Activated CD4-positive, CD25-positive, alpha-beta regulatory T cell (primary cell): ENCODE measurements at places on chromosomes 1 and 21.

- DNase-seq, result no peak
These were observed 224.1 kb downstream of the GPR52 start for GRCh38 chr1:174671826-174672225.

- no peak for DNase-seq
These were observed 21.6 kb downstream of the C2CD2 start for GRCh38 chr21:41932191-41932575.

DNA sequence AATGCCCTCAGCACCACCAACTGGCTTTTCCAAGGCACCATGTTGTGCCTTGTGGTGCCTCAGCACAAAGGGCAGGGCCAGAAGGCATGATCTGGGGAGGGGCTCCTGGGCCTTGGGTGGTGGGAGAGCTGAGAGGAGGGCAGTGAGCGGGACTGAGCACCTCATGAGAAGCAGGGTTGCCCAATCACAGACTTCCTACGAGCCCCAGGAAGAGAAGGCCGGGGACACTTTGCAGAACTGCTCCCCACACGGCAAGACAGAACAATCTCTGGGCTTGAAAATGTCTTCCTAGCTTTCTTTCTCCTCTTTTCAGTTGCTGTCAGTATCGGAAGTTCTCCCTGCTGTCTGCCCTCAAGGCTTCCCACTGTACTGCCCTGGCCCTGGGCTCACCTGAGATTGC, 6.8 kb downstream of the KCNJ10 start:
- no peak for DNase-seq

GRCh38 chr1:90504509-90504908, 212.6 kb downstream of the BARHL2 start:
- DNase-seq, result no peak

- DNase-seq, result no peak
These were observed 197.6 kb downstream of the LIPI start for GRCh38 chr21:14013056-14013603.

DNA sequence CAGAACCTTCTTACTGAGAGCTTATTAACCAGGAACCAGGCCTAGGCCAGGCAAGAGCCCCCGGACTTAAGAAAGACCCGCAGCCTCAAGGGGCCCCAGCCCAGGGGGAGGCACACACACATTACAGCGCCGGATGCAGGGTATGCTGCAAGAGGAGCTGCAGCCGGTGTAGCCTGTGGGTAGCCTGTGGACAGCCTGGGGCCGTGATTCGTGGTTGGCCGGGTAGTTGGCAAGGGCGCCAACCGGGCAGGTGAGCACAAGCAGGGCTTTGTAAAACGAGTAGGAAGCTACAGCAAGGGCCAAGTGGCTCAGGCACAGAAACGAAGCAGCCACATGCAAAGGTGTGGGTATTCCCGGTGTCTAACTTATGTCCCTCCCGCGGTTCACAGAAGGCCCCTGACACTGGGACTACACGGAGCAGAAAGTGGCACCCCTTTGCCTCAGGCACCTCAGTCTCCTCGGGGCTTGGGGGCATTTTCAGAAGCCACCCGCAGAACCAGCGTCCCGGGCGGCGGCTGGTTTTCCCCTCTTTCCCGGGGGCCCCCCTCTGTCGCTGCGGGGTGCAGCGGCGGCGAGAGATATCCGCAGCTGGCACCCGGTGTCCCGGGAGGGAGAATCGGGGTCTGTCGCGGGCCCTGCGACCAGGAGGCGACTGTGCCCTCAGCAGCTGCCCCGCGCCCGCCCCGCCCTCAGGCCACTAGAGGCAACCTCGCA, 40.8 kb downstream of the KIAA1614 start:
- DNase-seq, result no peak

DNA sequence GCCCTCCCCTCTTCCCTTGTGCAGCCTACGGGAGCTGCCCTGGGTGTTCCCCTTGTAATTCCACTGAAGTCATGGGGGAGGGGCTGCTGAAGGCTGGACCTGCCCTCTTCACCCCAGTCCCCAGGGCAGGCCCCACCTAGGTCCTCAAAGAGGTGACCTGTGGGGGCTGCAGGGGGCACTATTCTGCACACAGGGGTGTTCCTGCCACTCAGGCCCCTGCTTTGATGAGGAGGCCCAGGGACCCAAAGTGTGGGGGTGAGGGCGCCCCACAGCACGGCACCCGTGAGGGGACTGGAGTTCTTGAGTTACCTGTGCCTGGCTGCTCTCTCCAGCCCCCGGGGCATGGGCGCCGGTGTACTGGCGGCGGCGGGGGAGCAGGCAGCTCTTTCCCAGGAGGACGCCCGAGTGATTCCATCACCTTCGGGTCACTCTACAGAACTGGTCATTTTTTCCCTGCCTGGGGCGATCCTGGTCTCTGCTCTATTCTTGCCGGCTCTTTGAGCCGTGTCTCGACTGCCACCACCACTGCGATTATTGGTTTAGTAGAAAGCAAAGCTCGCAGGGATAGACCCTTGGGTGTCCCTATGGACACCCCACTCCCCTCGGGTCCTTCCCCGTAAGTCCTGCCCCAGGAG, 6.9 kb upstream of the PRDM16 start:
- no peak for DNase-seq

DNA sequence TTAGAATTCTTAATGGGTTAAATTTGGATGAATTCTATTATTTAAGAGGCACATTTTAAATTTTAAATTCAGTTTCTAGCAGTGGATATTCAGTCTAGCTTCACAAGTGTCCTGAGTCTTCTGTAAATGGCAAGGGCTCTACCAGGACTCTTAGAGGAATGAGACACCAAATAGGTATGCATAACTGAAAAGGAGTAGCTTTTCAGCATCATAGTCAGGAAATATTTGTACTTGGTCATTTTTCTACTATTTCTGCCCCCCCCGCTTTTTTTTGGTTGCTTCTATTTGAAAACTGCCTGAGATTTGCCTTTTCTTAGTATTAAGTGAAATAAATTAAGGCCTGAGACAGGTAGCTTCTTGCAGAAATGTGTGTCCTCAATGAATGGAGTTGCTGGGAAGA, 80.2 kb downstream of the MAST2 start:
- DNase-seq, result no peak

DNA sequence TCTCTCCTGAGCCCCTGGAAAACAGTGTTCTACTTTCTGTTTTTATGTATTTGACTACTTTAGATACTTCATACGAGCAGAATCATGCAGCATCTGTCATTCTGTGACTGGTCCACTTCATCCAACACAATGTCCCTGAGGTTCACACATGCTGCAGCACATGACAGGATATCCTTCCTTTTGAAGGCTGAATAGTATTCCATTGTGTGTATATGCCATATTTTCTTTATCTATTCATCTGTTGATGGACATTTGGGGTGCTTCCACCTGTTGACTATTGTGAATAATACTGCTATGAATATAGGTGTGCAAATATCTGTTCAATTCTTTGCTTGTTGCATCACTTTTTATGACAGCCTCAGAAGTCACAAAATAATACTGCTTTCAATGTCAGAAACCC, 55.8 kb downstream of the SH3GLB1 start:
- DNase-seq, result no peak

DNA sequence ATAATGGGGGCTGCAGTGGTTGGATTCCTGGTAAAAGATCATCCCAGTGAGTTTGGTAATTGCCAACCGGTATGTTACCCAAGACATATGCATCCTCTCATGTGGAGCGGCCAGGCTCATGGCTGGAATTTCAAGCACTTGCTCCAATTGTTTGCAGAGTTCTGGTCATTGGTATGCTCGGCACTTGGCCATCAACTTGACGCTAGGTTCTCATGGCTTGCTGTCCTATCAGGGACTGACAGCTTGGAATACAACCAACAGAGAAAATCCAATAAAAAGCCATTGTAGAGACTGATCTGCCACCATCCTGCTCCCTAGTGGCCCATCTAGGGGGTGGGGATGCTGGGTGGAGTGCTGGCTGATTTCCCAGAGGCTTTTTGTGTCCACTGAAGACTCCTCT, 120.9 kb downstream of the EDEM3 start:
- no peak for DNase-seq

DNA sequence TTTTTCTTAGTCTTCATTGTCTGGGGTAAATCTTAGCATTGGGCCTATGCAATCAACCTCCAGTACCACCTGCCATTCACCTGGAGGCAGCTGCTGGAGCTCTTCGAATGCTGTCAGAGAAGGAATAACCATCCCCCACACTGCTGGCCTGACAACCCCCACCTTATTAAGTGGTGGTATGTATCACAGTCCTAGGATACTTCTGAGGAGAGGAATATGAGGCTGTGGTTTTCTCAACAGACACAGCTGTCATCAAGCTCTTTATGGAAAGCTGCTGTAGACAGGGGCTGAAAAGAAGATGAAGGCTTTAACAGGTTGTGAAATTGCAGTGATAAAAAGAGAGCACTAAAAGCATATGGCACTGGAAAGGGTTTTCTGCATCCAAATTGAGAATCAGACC, 61.7 kb downstream of the TSEN15 start:
- no peak for DNase-seq

GRCh38 chr1:160519642-160520435, 3.2 kb downstream of the SLAMF6 start:
- no peak for DNase-seq

- no peak for DNase-seq
These were observed 4.2 kb downstream of the CLIC6 start for GRCh38 chr21:34673006-34673405.

GRCh38 chr21:26131554-26131953, 39.0 kb downstream of the APP start:
- no peak for DNase-seq

GRCh38 chr1:85245456-85245855, 14.0 kb downstream of the C1orf52 start:
- no peak for DNase-seq

- no peak for DNase-seq
These were observed 195.2 kb downstream of the ZSCAN20 start for GRCh38 chr1:33667386-33668282.

DNA sequence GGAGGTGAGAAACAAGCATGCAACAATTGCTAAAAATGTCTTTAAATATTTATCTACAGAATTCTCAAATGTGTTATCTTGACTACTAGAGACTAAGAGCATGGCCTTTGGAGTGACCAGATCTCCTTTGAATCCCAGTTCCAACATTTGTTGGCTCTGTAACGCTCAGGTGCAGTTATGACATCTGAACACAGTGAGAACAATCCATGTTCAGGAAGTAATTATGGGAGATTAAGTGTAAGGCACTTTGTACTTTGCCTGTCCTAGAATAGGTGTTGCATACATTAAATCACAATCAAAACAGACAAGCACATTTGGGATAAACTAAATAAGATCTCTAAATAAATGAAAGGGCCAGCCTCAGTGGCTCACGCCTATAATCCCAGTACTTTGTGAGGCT, 454.5 kb downstream of the SMYD3 start:
- no peak for DNase-seq

- no peak for DNase-seq
These were observed 2.5 kb upstream of the ST3GAL3 start for GRCh38 chr1:43704838-43705237.

DNA sequence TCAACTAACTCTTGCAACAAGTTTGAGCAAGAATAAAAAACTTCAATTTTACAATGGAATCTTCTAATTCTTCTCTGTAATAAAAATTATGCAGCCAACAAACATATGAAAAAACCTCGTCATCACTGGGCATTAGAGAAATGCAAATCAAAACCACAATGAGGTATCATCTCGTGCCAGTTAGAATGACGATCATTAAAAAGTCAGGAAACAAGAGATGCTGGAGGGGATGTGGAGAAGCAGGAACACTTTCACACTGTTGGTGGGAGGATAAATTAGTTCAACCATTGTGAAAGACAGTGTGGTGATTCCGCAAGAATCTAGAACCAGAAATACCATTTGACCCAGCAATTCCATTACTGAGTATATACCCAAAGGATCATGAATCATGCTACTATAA, 327.5 kb upstream of the LYPLAL1 start:
- no peak for DNase-seq

DNA sequence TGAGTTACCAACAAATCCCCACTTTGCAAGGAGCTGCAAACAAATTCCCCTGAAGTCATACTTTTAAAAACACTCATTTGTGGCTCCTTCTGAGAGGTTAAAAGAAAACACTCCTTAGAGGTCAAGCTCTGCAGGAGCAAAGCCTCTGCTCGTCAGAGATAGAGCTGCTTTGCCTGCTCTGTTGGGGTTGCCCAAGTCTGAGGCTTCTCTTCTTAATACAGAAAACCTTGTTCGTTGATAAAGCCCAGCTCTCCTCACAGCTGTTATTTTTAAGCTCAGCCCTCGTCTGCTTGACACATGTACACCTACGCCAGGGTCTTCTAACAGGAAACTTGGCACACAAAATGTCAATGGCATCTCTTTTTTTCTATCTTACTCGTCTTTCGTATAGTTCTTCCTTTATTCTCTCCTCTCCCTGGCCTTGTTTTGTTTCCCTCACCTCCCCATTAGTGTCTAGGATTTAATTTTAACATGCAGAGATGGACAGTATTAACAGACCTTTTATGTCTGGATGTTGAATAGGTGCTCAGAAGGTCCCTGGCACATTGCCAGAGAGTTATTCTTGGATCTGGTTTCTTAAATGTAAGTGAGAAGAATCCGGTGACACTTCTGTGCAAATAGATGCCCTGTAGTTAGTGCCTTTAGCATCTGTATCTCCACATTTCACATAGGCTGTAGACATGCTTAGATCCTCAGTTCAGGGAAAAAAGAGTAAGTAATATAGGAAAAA, 86.0 kb downstream of the LRRC53 start:
- DNase-seq, result no peak

GRCh38 chr1:102096162-102096561, 99.4 kb upstream of the OLFM3 start:
- no peak for DNase-seq

DNA sequence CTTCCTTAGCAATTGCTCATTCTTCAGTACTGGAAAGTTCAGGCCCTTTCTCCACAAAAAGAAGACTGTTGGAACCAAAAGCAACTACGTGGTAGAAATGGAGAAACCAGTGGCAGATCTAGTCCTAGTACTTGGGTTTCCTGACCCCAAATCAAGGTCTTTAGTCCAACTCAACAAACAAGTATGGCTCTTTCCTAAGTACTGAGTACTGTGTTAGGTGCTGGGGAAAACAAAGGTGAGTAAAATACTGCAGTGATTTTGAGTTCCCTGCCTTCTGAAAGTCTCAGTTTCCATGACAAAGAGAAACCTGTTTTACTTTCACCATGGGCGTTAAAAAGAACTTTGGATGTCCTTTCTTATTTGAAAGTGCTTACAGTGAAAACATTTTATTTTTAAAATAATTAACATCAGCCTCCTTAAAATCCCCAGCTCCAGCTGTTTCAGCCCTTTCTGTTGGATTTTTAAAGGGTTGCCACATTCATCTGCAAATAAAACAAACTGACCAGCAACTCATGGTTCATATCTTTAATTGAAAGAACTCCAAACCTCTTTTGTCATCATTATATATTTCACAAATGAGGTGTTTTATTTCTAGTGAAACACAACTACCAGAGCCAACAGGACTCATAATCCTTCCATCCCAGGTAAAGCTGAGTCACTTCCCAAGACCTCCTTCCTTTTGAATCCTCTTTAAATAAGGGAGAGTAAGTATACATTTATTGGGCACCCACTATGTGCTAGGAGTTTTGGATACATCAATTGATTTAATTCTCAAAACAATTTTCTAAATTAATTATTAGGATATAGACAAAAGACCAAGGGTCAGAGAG, 35.4 kb downstream of the PLPP3 start:
- DNase-seq, result no peak

GRCh38 chr1:84110629-84111028, 33.4 kb upstream of the PRKACB start:
- DNase-seq, result no peak
